NCI-H524 treated with DMSO at 0.1 percent for 48 hours (cell line): ENCODE measurements at places on chromosomes 13 and 19.
A peak's percentile ranks its signal among the peaks of the same experiment; 100 is the strongest.

GRCh38 chr19:10044390-10044789, 31.1 kb downstream of the RDH8 start:
- no peak for DNase-seq

DNA sequence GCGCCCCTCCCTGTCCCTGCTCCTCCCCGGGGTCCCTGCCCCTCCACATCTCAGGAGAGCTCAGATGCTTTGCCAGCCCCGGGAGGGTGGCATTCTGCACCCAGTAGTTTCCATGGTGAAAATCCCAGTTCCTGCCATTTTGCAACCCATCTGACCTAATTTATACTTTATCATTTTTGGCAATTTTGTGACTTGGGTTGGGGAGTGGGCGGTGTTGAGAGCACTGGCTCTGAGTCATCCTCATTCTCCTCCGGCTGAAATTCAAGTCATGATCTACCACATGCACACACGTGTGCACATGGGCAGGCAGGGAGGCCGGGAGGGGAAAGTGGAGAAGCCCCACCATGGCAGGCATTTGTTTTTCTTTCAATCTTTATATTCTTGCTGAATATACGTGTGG, 208.6 kb downstream of the URI1 start:
- no peak for DNase-seq

DNA sequence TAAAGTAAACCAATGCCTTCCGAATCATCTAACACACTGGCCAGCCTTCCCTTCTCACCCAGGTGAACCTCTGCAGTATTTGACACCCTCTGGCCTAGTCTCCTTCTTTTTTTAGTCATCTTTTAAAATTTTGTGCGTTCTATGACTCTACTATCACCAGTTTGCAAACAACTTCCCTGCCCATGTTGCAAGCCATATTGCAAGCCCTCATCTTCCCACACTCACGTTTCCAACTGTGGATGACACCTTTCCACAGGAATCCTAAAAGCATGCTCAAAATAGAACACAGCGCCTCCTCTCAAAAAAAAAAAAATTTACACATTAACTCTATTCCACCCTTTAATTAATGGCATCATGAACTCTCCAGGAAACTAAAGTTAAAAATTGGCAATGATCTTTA, 440.1 kb downstream of the EFNB2 start:
- no peak for DNase-seq

DNA sequence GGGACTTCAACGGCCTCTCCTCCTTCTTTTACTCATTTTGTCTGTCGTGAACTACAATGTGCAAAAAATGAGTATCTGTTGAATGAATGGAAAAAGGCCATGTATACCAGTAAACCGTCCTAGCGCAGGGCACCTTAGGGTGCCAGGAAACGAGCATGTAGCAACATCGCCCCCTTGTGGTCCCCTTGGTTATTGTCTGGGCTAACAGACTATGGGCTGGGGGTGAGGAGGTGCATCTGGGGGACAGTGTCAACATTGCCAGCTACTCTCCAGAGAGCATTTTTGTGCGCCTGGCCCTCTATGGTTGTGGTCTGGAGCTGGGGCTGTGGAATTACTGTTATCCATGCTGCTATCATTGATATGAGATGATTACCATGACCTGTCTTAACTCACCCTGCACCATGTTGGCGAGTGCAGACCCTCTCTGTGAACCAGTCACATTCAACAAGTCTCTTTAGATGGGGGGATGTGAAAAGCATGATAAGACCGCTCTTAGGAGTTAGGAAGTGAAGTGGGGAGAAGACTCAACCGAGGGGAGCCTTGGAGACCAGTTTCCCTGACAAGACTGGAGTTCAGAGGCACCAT, 22.8 kb upstream of the SIGLEC11 start:
- no peak for DNase-seq

GRCh38 chr19:49151267-49152118, 3.7 kb downstream of the HRC start:
- DNase-seq, result no peak

- no peak for DNase-seq
Measured at GRCh38 chr13:28185256-28185655, 46.9 kb downstream of the PAN3 start.

DNA sequence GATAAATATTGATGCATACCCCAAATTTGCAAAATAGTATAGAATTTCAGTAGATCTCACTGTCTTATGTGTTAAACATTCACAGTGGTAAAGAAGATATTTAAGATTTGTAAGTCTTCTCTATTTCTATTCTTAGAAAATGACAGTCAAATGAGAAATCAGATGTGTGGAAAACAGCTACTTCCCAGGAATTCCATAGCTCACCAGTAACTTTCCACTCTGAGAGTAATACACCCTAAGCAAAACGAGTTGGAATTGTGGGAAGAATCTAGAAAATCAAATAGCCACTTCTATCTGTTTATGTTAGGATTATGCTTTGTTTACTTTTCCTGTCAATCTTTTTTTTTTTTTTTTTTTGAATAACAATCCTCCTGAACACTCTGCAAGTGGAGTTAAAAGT, 69.1 kb downstream of the FLT1 start:
- DNase-seq, result no peak

DNA sequence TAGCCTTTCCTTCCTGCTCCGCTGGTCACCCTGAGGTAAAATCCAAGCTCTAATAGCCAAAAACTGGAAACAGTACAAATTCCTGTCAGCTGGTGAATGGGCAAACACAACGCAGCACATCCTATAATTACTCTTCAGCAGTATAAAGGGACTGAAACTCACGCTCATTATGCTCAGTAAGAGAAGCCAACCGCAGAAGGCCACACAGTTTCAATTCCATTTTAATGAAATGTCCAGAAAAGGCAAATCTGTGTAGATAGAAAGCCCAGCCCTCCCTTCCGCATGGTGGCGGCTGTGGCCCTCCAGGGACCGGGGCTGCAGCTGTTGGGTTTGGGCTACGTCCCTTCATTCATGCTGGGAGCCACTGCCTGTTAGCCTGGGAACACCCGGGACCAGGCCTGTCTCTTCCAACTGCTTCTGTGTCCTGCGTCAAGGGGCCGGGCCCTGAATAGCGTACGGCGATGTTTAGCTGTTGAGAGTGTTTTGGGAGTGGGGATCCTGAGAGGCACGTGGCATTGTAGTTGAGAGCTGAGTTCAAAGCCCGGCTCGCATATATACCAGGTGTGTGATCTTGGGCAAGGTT, 23.5 kb downstream of the NKPD1 start:
- DNase-seq, result no peak

DNA sequence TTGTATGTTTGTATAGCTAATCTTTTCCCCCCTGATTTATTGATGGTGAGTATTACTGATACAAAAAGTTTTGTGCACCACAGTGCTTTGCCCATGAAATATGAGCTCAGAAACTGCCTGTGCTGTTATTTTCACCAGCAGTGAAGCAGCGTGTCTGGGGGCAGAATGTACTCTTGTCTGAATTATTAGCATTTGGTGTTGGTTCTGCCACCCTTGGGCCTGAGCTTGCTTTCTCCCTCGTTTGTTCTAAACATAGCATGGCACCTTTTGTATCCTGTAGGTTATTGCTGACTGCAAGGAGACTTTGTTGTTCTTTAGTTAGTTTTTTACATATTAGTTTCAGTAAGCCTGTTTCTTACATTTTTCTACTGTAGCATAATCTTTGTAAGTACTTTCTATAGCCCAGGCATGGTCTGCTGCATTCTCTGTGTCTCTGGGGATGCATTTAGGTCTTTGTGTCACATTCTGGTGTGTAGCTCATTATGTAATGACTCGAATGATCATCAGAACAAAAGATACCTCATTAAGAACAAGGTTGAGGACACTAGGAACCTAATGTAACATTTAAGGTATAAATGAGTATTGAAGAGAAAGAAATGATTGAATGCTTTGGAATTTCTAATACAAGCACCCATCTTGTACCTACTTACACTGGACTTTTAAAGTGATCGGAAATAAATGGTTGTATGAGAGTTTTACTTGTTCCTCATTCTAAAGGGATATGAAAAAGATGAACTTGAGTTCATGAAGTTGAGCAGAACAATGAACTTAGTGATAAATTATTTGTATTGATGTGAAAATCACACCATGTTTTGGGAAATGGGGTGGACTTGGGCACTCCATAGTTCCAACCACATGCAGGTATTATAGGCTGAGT, 50.3 kb upstream of the GPI start:
- no peak for DNase-seq

DNA sequence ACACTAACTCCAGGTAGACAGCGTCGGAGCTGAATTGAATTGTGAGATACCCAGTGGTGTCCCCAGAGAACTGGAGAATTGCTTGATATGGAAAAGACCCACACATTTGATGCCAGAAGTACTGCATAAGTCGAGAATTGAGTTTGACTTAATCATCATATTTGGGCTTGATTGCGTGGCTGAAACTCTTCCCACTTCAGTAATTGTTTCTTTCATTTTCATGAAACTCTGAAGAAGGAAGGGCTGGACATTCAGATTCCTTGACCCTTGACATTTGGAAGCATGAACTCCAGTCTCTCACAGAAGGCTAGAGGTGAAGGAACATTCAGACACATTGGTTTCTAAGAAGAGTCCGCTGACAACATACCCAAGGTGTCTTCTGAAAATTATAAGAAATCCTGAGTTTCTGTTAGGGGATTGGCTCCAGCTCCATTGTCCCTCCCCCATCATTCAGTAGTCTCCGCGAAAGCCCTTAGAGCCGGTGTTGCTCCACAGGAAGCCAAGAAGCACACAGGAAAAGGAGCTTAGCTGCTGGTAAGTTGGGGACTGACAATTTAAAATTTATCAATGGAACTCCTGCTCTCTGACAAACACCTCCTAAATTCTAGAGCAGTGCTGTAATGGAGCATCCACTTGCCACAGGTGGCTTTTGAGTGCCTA, at the start of gene FPR2:
Gene FPR2 (plus strand): TSS at position 484 of the 660 bp plus-strand sequence. CDS start 7,479 bp downstream, outside the sequence.
- DNase-seq, result no peak

DNA sequence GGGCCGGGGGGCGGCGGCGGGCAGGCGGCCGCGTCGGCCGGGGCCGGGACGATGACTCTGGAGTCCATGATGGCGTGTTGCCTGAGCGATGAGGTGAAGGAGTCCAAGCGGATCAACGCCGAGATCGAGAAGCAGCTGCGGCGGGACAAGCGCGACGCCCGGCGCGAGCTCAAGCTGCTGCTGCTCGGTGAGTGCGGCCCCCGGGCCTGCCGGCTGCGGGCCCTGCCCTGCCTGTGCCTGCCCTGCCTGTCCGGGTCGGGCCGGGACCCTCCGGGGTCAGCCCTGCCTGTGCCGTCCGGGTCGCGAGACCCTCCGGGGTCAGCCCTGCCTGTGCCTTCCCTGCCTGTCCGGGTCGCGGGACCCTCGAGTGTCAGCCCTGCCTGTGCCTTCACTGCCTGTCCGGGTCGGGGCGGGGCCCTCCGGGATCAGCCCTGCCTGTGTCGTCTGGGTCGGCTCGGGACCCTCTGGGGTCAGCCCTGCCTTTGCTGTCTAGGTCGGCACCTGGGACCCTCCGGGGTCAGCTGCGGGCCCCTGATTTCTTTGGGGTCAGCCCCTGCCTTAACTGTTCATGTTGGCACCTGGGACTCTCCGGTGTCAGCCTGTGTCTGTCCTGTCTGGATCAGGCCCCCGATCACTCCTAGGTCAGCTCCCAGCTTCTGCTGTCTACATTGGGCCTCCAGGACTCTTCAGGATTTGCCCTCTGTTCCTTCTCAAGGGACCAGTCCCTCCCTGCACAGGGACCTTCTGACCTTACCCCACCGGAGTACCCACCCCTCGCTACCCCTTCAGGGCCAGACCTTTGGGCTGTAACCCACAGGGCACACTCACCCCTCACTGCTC, 659 bp downstream of the GNA11 start:
- DNase-seq, result no peak

- no peak for DNase-seq
Measured at GRCh38 chr19:16428372-16429036, 43.3 kb downstream of the EPS15L1 start.

DNA sequence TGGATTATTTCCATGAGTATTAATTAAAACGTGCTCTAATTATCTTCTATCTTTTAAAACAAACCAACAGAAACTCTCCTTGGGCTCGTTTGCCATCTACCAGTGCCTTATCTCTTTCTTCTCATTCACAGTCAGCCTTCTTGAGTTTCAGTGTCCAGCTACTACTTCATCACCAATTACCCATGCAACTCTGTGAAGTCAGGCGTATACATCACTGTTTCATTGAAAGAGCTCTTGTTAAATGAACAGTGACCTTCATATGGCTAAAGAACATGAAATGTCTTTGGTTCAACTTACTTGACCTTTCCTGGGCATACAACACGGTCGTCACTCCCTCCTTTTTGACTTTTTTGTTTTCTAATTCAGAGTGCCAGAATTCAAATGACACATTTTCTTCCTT, 5.2 kb upstream of the IFT88 start:
- no peak for DNase-seq

- DNase-seq, result peak; percentile 72
Measured at GRCh38 chr13:74287724-74288169, 153.5 kb upstream of the KLF12 start.

DNA sequence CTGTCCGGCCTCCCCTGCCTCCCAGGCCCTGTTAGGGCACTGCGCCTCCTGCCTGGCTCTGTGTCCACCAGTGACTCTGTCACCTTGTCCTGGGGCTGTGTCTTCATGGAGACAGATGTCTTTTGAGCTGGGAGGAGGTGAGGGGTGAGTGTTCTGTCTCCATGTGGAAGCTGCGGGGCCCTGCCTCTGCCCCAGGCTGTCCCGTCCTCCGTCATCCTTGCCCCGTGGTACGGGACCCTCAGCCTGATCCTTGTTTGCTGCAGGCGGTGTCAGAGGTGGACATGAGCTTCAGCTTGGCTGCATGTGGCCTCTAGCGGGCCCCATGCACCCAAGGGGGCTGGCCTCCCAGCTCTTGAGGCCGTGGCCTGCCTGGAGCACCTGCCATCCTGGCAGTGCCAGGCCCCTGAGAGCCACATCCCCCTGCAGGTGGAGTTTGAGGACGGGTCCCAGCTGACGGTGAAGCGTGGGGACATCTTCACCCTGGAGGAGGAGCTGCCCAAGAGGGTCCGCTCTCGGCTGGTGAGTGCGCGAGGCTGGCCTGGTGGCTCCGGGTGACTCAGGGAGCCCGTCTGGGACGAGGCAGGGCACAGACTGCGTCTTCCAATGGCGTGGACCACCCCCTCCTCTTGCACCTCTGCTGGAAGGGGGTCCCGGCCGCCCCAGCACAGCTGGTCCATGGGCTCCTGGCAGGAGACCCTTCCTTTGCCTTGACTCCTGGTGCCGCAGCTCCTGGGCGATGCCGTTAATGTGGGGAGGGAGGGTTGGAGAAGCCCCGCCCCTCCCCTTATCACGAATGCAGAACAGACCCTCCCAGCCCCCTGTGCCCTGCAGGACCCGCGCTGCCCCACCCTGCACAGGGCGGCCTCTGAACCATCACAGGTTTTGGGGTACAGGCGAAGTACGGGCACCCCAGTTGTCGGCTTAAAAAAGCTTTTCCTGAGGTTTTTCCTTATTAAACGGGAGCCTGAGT, 181.3 kb downstream of the KDM4B start:
- DNase-seq, result no peak

GRCh38 chr13:110434629-110435028, 126.9 kb downstream of the RAB20 start:
- DNase-seq, result no peak

- DNase-seq, result no peak
Measured at GRCh38 chr13:39144941-39145533, 106.8 kb downstream of the NHLRC3 start.
